ENCODE measurements at places on chromosomes 3 and 15. TPM values are rescaled to one million over a fixed set of nuclear protein-coding genes. Genes with fewer than 3 reads are reported as not detected.

The TRPC1 gene
- polyA plus RNA-seq, result 7.2 TPM

The IL1RAP gene
- 5.8 TPM for polyA plus RNA-seq

The CHRNA7 gene
- polyA plus RNA-seq, result 1.6 TPM

The TGM5 gene
- 0.08 TPM for polyA plus RNA-seq

The STXBP5L gene
- not detected for polyA plus RNA-seq

The CPA3 gene
- 1.1 TPM for polyA plus RNA-seq

The NEIL1 gene
- 8.8 TPM for polyA plus RNA-seq

The KCNMB2 gene
- polyA plus RNA-seq, result 9.0 TPM

The FGF12 gene
- polyA plus RNA-seq, result 2.9 TPM

The GOLGA6L10 gene
- polyA plus RNA-seq, result 1.3 TPM

The CCDC54 gene
- 3.8 TPM for polyA plus RNA-seq

The USP4 gene
- polyA plus RNA-seq, result 56.1 TPM

The TMA7 gene
- 187 TPM for polyA plus RNA-seq

The GPR156 gene
- 2.7 TPM for polyA plus RNA-seq

The MORC1 gene
- not detected for polyA plus RNA-seq

The THPO gene
- polyA plus RNA-seq, result 2.5 TPM

The UBA7 gene
- polyA plus RNA-seq, result 20.5 TPM

The CCR4 gene
- polyA plus RNA-seq, result 0.08 TPM

The STAG1 gene
- 33.2 TPM for polyA plus RNA-seq

Measured in hindlimb muscle (tissue), 1 donor.